ENCODE measurements at places on chromosomes 2 and 18.

DNA sequence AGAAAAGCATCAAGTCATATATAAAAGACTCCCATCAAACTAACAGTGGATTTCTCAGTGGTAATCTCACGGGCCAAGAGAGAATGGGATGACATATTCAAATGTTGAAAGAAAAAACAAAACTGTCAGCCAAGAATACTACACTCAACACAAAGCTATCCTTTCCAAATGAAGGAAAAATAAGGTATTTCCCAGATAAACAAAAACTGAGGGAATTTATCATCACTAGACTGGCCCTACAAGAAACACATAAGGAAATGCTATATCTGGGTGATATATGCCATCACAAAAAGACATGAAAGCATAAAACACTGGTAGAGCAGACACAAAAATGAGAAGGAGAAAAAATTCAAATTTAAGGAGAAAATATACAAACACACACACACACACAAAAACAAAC, 118.6 kb downstream of the ACVR1 start:
- no peak for DNase-seq

GRCh38 chr2:141423124-141423523, 707.7 kb downstream of the LRP1B start:
- no peak for DNase-seq

GRCh38 chr2:23940718-23941620, 706 bp downstream of the UBXN2A start:
- DNase-seq, result no peak

DNA sequence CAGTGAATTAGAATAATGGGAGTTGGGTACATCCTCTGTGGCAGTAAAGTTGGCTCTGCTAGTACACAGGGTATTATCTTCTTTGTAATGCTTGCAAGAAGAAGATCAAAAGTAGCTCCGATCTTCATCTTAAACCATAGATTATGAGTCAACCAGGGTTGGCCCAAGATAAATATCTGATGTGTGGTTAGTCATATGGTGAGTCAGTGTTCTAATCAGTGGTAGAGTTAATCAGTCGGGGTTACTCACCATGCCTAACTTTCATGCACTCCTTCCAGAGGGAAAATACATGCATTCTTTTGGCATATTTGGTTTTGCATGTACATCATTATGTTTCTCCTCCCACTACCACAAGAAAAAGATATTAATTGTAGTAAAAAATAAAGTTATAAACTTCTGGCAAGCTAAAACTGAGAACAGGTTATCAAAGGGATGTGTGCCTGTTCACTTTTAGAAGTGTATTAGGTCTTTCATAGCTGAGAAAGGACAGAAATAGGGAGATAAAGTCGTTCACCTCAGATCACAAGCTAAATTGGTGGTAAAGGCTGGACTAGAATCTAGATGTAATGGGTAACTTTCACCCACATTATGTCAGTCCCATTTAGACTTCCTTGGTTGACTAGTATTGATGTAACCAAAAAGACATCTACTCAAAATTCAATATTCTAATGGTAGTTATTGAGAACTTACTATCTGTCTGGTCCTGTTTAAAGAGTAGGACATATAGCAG, 684.4 kb downstream of the IRS1 start:
- DNase-seq, result peak; percentile 94

GRCh38 chr2:231909631-231910030, 16.6 kb downstream of the NPPC start:
- no peak for DNase-seq

GRCh38 chr2:199838399-199838798, 12.6 kb downstream of the FTCDNL1 start:
- DNase-seq, result no peak

DNA sequence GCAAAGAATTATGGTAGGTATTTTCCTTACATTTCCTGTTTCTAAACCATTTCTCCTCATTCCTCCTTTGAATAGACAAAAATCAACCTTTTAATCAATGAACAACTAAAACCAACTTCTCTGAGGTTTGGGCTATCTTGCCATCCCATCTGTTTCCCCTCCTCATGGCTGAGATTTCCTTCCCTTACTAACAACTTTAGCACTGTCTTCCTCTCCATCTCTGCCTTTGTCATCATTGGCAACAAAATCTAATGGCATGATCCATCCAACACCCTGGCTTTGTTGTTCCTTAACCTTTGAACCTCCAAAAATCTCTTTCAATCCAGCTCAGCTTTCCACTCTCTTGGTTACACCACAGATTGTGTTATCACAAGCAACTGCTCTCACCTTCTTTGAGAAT, 95.3 kb upstream of the FAM136A start:
- no peak for DNase-seq

DNA sequence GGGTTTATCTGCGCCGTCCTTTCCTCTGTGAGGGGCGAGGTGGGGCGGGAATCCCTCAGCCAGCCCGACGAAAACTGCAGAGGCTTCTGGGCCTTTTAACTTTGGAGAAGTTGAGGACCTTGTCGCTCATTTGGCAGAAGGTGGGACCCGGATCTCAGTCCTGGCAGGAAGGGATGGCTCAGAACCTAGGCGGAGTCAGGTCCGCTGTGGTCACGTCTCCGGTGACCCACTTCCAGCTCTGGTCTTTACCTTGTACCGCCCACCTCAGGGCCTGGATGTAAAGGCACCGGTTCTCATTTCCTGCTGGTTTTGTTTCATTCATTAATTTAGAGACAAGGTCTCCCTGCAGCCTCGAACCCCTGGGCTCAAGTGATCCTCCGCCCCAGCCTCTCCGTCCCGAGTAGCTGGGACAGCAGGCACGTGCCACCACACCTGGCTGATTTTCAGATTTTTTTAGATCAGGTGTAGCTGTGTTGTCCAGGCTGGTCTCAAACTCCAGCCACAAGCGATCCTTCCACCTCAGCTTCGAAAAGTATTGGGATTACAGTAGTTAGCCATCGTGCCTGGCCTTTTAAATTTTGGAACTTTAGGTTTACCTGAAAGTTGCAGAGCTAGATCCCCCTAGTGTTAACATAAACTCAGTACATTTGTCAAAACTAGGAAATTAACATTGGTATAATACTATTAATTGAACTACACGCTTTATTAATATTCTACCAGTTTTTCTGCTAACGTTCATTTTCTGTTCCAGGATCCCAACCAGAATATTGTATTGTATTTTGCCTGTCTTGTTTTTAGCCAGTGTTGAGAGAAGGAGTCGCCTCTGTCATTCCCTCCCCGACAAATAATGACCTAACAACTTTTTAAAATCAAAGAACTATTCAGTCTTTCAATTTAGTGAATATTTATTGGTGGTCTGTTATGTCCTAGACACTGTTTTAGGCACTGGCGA, 852 bp downstream of the POLI start:
- no peak for DNase-seq

- no peak for DNase-seq
These were observed 5.8 kb upstream of the DGUOK start for GRCh38 chr2:73920577-73921545.

GRCh38 chr2:70454936-70455544, 98.6 kb downstream of the TGFA start:
- no peak for DNase-seq

DNA sequence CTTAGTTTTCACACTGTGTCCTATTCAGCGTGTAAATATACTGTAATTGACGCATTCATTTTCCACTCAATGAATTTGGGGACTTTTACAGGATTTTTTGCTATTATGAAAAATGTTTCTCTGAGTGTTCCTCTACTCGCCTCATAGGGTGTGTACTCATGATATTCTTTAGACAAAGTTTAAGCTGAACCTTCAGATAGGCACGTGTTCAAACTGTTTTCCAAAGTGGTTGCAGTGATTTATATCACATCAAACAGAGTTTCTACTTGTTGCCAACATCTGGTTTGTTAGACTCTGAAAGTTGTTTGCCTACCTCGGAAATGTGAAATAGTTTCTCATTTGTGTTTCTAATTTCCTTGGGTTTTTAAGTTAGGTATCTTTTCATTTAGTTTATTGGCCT, 46.4 kb upstream of the IL1R1 start:
- no peak for DNase-seq

- no peak for DNase-seq
These were observed 12.6 kb upstream of the POLE4 start for GRCh38 chr2:74945788-74946331.

DNA sequence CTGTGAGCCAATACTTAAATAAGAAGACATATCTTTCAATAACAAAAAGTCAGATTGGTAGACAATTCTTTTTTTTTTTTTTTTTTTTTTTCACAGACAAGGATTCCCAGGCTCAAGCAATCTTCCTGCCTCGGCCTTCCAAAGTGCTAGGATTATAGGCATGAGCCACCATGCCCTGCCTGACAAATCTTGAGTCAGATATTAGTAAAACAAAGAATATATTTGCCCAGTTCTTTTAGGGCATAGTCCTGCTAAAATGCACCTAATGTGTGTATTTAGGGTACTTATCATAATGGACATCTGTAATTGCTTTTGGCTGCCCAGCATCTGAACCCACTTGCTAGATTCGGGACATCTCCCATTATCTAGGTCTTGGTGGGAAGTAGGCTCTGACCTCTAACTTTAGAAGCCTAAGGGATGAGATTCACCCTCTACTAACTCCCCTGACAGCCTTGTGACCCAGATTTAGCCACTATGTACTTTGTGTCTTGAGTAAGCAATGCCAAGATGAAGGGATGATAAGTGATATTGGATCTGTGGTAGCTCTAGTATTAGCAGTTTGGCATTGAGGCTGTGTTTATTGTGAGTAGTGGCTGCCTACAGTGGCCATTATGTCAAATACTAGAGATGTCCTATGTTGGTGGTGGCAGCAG, 18.5 kb upstream of the PSME4 start:
- no peak for DNase-seq

- DNase-seq, result no peak
These were observed 52.2 kb upstream of the CAB39 start for GRCh38 chr2:230660294-230661060.

- no peak for DNase-seq
These were observed 2.8 kb upstream of the BOK start for GRCh38 chr2:241555711-241556110.

DNA sequence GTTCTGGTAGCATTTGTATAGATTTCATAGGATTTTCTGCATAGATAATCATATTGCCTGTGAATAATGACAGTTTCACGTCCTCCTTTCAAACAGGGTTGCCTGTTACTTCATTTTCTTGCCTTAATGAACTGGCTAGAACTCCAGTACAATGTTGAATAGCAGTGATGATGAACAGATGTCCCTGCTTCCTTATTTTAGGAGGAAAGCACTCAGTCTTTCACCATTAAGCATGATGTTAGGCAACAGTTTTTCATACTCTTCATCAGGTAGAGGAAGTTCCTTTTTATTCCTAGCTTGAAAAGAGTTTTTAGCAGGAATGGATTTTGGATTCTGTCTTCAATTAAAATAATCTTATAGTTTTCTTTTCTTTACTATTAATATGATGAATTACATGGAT, 39.7 kb downstream of the C2orf76 start:
- DNase-seq, result no peak

- no peak for DNase-seq
These were observed 162.1 kb upstream of the TTC39C start for GRCh38 chr18:23852236-23853045.

GRCh38 chr2:37189452-37190153, 1.1 kb upstream of the SULT6B1 start:
- peak; percentile 45 for DNase-seq

- no peak for DNase-seq
These were observed 676 bp downstream of the KLHL23 start for GRCh38 chr2:169734169-169734847.

GRCh38 chr2:20125616-20126015, 74.2 kb upstream of the LAPTM4A start:
- DNase-seq, result no peak

DNA sequence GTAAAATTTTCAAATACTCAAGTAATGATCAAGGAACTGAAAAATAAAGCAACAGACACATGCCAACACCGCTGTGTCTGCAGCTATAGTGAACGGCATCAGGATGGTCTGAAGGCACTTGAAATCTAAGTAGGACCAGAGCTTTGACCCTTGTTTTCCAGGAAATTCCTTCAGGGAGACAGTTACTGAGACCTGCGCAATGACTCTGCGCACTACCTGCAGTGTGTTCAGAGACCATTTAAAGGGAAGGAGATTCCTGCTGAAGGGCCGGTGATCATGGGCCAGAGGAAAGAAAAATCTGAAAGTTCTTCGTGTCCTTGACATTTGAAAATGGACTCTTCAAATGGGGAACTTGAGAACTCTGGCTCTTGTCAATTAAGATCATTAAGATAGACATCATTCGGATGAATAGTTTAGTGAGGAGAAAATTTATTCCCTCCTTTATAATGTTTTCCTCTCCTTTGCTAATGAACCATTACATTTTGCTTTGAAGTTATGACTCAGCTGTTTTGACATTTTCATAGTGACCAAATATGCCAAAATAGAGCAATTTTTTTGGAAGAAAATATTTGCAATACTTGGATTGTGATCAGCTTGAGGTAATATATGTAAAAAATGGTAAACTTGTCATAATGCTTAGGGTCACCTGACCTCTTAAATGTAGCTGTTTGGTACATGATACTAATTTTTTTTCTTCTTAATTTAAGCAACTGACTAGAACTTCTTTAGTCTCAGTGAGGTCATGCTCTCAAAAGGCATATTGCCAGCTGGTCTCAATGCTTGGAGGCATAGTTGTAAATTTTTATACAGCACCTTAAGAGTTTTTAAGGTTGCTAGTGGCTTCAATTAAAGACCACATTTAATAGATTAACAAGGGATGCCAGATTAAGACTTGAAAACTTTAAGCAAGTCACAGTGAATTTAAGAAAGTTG, 329.3 kb downstream of the ARHGAP15 start:
- DNase-seq, result no peak

DNA sequence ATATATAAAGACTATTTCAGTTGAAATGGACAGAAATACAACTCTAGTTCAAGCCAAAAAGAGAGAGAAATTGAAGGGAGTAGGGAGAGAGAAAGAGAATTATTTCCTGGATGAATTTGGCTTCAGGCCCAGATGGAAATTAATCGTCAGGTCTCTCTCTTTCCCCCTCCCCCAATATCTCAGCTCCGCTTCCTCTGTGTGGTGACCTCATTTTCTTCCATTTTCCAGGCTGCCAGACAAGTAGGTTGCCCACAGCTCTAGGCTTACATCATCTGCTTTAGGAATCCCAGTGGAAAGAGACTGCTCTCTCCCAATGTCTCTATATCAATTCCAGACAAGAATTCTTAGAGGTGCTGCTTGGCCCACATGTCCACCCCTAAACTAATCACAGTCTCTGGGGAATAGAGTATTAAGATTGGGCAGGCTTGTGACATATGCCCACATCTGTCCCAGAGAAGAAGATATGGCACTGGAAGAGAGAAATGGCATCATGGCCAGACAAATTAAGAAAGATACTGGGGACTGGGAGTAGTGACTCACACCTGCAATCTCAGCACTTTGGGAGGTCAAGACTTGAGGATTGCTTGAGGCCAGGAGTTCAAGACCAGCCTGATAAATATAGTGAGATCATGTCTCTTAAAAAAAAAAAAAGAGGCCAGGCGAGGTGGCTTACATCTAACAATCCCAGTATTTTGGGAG, 37.2 kb upstream of the CFAP36 start:
- DNase-seq, result peak; percentile 37

GRCh38 chr2:33494155-33494779, 17.8 kb downstream of the RASGRP3 start:
- no peak for DNase-seq
